PC-9 (cell line): ENCODE measurements at places on chromosomes 2 and 18. TPM values are rescaled to one million over a fixed set of nuclear protein-coding genes. Genes with fewer than 3 reads are reported as not detected.

Gene MYO7B
- total RNA-seq = not detected in 2 replicates

Gene STEAP3
- 23.0 and 26.3 TPM in 2 replicates for total RNA-seq

Gene ADAM23
- 8.9 and 12.0 TPM in 2 replicates for total RNA-seq

Gene DYNAP
- total RNA-seq = not detected in 2 replicates

Gene RGPD4
- total RNA-seq = not detected in 2 replicates

Gene ECEL1
- not detected in 2 replicates for total RNA-seq

Gene MC2R
- not detected in 2 replicates for total RNA-seq

Gene CNNM4
- total RNA-seq = 28.2 and 31.4 TPM in 2 replicates

Gene KLHL14
- not detected in 2 replicates for total RNA-seq

Gene MYO5B
- total RNA-seq = 23.3 and 25.4 TPM in 2 replicates

Gene OST4
- total RNA-seq = 165 and 166 TPM in 2 replicates

Gene OR6B2
- total RNA-seq = not detected in 2 replicates

Gene ALLC
- total RNA-seq = not detected in 2 replicates

Gene KATNAL2
- 9.0 and 9.4 TPM in 2 replicates for total RNA-seq

Gene SCN3A
- total RNA-seq = not detected in 2 replicates

Gene CCDC178
- total RNA-seq = not detected in 2 replicates

Gene FEV
- total RNA-seq = not detected in 2 replicates

Gene RAB27B
- total RNA-seq = 9.9 and 12.7 TPM in 2 replicates

Gene KIAA2012
- total RNA-seq = not detected in 2 replicates

Gene ARHGAP15
- not detected in 2 replicates for total RNA-seq

Gene ACMSD
- total RNA-seq = not detected in 2 replicates

Gene SERPINB3
- total RNA-seq = not detected in 2 replicates

Gene ITGA6
- total RNA-seq = 180 and 213 TPM in 2 replicates

Gene ATP6V1C2
- total RNA-seq = not detected in 2 replicates

Gene CYP1B1
- total RNA-seq = 36.3 and 39.4 TPM in 2 replicates

Gene UGT1A3
- 60.3 and 67.1 TPM in 2 replicates for total RNA-seq

Gene PDE1A
- total RNA-seq = 0.11 and 0.30 TPM in 2 replicates

Gene PRKAG3
- total RNA-seq = not detected in 2 replicates

Gene PXDN
- 91.1 and 92.2 TPM in 2 replicates for total RNA-seq

Gene UCN
- 2.8 and 4.6 TPM in 2 replicates for total RNA-seq

Gene RTP5
- total RNA-seq = not detected in 2 replicates

Gene HOXD13
- not detected in 2 replicates for total RNA-seq

Gene HOXD12
- total RNA-seq = not detected in 2 replicates

Gene LTBP1
- total RNA-seq = 10.3 and 10.4 TPM in 2 replicates

Gene CCDC102B
- total RNA-seq = 1.9 and 2.3 TPM in 2 replicates

Gene PARD6G
- total RNA-seq = 0.15 and 0.23 TPM in 2 replicates

Gene SATB2
- total RNA-seq = 7.3 and 7.8 TPM in 2 replicates

Gene CD28
- not detected in 2 replicates for total RNA-seq

Gene CD302
- 1.5 and 2.6 TPM in 2 replicates for total RNA-seq
